ENCODE measurements at places on chromosomes 4 and X.
A peak's percentile ranks its signal among the peaks of the same experiment; 100 is the strongest.

GRCh38 chr4:116358633-116359222, 726.6 kb downstream of the TRAM1L1 start:
- H3K4me1 ChIP-seq, result no peaks in the 10 kb centered on the region
- DNase-seq, result no peak
- no peaks in the 10 kb centered on the region for H3K27me3 ChIP-seq
- no peak overlapping the region for H3K4me3 ChIP-seq

GRCh38 chr4:66266035-66266434, 595.7 kb upstream of the EPHA5 start:
- no peak for DNase-seq
- no peaks in the 10 kb centered on the region for H3K4me1 ChIP-seq
- no peaks in the 10 kb centered on the region for H3K36me3 ChIP-seq
- H3K4me3 ChIP-seq, result no peak overlapping the region
- no peak overlapping the region for H3K27ac ChIP-seq

DNA sequence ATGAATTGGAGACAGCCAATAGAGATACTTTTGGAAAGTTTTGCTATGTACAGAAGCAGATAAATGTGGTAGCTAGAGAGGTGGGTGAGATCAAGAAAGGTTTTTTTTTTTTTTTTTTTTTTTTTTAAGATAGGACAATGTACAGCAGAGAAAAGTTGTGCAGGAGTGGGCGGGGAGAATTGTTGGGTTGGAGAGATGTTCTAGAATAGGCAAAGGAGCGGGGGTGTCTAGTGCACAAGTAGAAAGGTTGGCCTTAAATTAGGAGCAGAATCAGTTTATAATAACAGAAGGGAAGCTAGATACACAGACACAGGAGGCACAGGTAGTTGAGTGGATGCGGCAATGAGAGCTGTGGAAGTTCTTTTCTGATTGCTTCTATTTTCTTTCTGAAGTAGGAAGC, 66.2 kb upstream of the PGK1 start:
- DNase-seq, result no peak
- H3K36me3 ChIP-seq, result no peaks in the 10 kb centered on the region
- H3K4me3 ChIP-seq, result no peak overlapping the region
- no peaks in the 10 kb centered on the region for H3K27me3 ChIP-seq

DNA sequence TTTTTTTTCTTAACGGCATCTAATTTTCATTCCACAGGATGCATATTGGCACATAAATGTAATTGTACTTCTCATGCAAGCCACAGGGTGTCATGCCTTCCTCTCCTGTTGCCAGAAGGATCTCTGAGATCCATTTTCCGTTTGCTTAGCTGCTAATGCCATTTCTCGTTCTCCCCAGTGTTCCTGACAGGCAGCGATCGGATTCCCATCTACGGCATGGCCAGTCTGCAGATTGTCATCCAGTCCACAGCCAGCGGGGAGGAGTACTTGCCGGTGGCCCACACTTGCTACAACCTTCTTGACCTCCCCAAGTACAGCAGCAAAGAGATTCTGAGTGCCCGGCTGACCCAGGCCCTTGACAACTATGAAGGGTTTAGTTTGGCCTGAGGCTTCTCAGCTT, 8.9 kb upstream of the NAP1L5 start:
- peaks cover 38% of the 10 kb centered on the region for H3K36me3 ChIP-seq
- H3K27ac ChIP-seq, result peak overlapping the region; percentile 79
- no peaks in the 10 kb centered on the region for H3K27me3 ChIP-seq
- H3K4me1 ChIP-seq, result peaks cover 3% of the 10 kb centered on the region

GRCh38 chr4:48699475-48699874, 80.6 kb downstream of the FRYL start:
- no peaks in the 10 kb centered on the region for H3K36me3 ChIP-seq
- DNase-seq, result no peak
- peaks cover 10% of the 10 kb centered on the region for H3K4me1 ChIP-seq
- H3K27ac ChIP-seq, result no peak overlapping the region
- H3K27me3 ChIP-seq, result no peaks in the 10 kb centered on the region
- no peak overlapping the region for H3K4me3 ChIP-seq

DNA sequence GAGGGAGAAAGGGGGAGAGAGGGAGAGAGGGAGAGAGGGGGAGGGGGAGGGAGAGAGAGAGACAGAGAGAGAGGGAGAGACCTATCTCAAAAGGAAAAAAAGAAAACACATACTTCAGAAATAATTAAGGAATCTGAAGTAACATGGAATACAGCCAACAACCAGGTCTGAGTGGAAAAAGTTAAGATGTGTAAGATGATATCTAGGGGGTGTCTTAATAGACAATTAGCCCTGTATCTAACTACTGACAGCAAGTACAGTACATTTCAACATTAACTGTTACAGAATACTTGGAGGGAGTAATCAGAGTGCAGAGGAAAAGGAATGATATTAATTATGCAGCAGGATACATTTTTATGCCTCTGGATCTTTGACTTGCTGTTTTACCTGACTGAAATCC, 22.4 kb downstream of the NUP54 start:
- no peaks in the 10 kb centered on the region for H3K4me1 ChIP-seq
- no peaks in the 10 kb centered on the region for H3K27me3 ChIP-seq
- H3K36me3 ChIP-seq, result peaks cover 8% of the 10 kb centered on the region
- H3K27ac ChIP-seq, result no peak overlapping the region
- H3K4me3 ChIP-seq, result no peak overlapping the region

DNA sequence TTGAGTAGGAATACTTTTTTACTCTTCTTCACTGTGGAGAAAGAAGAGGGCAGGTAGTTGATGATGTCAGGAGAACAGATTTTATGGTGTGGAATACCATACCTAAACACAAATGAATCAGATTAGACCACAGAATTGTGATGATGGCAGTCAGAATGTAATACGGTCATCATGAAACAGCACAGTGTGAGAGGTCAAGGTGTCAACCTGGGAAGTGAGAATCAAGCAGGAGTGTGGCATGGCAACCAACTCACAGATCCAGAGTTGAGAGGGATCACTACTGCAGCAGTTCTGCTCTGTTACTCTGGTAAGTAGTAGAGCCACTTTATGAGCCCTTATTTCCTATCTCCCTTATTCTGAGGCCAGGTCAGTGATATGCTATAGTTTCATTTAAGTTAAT, 27.7 kb downstream of the METTL14 start:
- no peak for DNase-seq
- no peaks in the 10 kb centered on the region for H3K27me3 ChIP-seq
- H3K4me1 ChIP-seq, result no peaks in the 10 kb centered on the region
- no peak overlapping the region for H3K27ac ChIP-seq
- H3K36me3 ChIP-seq, result peaks cover 39% of the 10 kb centered on the region

GRCh38 chr4:98827661-98828060, 101.3 kb downstream of the EIF4E start:
- H3K4me1 ChIP-seq, result no peaks in the 10 kb centered on the region
- no peak overlapping the region for H3K27ac ChIP-seq
- no peaks in the 10 kb centered on the region for H3K27me3 ChIP-seq
- DNase-seq, result no peak

GRCh38 chr4:93835929-93836328, 7.4 kb downstream of the ATOH1 start:
- peaks cover 5% of the 10 kb centered on the region for H3K27me3 ChIP-seq
- no peaks in the 10 kb centered on the region for H3K36me3 ChIP-seq
- H3K27ac ChIP-seq, result no peak overlapping the region
- H3K4me3 ChIP-seq, result no peak overlapping the region
- DNase-seq, result no peak

DNA sequence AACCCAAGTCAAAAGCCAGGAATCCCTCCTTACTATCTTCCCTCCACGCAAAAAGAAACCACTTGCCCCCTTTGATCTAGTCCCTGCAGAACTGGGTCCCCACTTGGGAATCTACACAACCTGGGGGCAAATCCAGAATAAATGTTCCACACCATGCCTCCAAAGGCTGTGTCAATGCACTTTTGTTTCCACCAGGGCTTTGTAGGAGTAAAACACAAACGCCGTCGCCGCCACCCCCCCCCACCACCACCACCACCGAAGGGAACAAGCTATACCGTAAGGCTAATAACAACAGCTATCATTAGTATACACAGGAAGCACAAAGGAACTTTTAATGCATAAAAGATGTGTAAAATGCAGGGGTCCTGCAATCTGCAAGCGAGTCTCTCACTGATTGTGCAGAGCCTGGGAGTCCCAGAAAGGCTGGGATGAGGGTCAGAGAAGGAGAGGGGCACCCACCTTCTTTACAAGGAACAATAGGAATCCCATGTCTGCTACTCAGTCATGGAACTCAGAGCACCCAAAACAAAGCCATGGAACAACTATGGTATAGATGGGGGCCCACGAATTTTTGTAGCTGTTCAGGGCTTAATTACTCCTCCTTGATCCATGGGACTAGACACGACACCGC, 13.2 kb downstream of the BCOR start:
- no peaks in the 10 kb centered on the region for H3K27me3 ChIP-seq
- no peak for DNase-seq
- peak overlapping the region; percentile 63 for H3K4me3 ChIP-seq

DNA sequence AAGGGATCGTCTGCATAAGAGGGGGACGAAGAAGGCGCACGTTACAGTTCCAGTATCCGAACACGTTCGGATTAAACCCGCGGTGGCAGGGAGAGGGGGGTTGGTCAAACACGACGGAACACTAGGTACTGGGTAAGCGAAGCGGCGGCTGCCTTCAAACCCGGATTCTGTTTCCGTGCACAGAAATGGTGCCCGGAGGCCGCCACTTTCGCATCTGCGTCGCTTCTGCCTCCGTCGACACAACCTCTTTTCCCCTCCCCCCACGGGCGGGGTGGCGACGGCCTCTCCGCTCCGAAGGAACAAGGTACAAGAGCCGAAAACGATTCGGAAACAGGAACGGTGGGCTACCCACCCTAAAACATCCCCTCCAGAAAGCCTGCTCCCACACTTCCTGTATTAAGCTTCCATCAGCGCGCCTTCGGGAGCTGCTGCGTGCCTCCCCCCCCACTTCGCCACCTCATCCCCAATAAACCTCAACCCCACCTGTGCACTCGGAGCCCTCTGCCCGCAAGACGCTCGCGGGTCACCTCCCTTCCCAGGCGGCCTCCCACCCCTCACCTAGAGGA, 667 bp downstream of the G3BP2 start:
- H3K4me3 ChIP-seq, result peak overlapping the region; percentile 92
- no peaks in the 10 kb centered on the region for H3K36me3 ChIP-seq
- H3K27me3 ChIP-seq, result no peaks in the 10 kb centered on the region

- H3K27ac ChIP-seq, result peak overlapping the region; percentile 70
- H3K27me3 ChIP-seq, result no peaks in the 10 kb centered on the region
- no peaks in the 10 kb centered on the region for H3K4me1 ChIP-seq
- no peak for DNase-seq
Observed at GRCh38 chrX:67544281-67545035, 637 bp downstream of the AR start.

GRCh38 chr4:6953751-6954380, 44.2 kb downstream of the TBC1D14 start:
- H3K36me3 ChIP-seq, result no peaks in the 10 kb centered on the region
- H3K27ac ChIP-seq, result peak overlapping the region; percentile 25
- no peak for DNase-seq
- no peaks in the 10 kb centered on the region for H3K27me3 ChIP-seq
- H3K4me1 ChIP-seq, result no peaks in the 10 kb centered on the region
- peak overlapping the region; percentile 15 for H3K4me3 ChIP-seq

DNA sequence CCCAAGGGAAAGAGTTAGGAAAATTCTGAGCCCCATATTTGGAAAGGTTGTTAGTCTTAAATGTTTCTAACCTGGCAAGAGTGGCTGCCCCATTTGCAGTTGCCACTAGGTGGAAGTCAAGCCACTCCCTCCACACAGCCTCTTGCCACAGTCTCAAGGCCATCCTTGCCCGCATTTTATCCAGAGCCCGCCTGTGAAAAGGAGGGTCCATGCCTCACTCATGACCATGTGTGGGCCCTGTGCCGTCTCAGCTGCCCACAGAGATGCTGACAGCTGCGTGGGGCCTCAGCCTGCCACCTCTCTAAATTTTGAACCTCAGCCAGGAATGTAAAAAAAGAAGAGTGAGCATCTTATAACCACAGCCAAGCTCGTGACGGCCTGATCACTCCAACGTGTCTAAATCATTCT, 201.5 kb upstream of the FAM241A start:
- H3K27ac ChIP-seq, result no peak overlapping the region
- no peaks in the 10 kb centered on the region for H3K36me3 ChIP-seq
- no peaks in the 10 kb centered on the region for H3K27me3 ChIP-seq
- no peak for DNase-seq
- no peaks in the 10 kb centered on the region for H3K4me1 ChIP-seq
- no peak overlapping the region for H3K4me3 ChIP-seq

DNA sequence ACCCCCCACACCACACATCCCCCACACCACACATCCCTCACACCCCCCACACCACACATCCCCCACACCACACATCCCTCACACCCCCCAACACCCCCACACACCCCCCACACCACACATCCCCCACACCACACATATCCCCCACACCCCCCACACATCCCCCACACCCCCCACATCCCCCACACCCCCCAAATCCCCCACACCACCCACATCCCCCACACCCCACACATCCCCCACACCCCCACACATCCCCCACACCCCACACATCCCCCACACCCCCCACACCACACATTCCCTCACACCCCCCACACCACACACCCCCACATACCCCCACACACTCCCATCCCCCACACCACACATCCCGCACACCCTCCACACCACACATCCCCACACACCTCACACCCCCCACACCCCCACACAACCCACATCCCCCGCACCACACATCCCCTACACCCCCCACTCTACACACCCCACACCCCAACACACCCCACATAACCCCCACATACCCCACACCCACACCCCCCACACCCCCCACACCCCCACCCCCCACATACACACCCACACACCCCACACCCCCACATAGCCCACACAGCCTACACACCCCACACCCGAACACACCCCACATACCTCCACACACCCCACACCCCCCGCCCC, 172.9 kb downstream of the DCLK2 start:
- no peak overlapping the region for H3K27ac ChIP-seq
- no peak overlapping the region for H3K4me3 ChIP-seq
- no peaks in the 10 kb centered on the region for H3K4me1 ChIP-seq
- H3K36me3 ChIP-seq, result peaks cover 11% of the 10 kb centered on the region

DNA sequence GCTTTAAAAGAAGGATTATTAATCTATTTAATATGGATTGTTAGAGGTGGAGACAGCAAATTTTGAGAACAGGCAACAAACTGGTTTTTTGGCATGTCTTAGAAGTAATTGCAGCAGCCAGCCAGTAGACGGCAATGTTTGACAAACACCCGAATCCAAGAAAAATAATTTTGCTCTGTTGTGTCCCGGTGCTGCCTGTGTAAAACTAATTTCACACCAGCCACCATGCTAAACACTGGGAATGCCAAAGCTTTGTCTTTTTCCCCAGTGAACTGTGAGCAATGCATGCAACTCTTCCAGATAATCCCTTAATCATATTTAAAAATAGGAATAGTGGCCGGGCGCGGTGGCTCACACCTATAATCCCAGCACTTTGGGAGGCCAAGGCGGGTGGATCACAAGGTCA, 25.9 kb downstream of the SMIM31 start:
- DNase-seq, result no peak
- H3K27ac ChIP-seq, result no peak overlapping the region
- H3K27me3 ChIP-seq, result no peaks in the 10 kb centered on the region
- no peak overlapping the region for H3K4me3 ChIP-seq

DNA sequence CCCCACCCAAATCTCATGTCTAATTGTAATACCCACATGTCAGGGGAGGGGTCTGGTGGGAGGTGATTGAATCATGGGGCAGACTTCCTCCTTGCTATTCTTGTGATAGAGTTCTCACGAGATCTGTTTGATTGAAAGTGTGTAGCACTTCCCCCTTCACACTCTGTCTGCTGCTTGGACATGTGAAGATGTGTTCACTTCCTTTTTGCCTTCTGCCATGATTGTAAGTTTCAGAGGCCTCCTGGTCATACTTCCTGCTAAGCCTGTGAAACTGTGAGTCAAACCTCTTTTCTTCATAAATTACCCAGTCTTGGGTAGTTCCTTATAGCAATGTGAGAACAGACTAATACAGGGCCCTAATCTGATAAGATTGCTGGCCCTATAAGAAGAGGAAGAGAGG, 1514.8 kb downstream of the RPA4 start:
- no peak overlapping the region for H3K27ac ChIP-seq
- H3K36me3 ChIP-seq, result no peaks in the 10 kb centered on the region
- no peaks in the 10 kb centered on the region for H3K27me3 ChIP-seq
- H3K4me3 ChIP-seq, result no peak overlapping the region
- H3K4me1 ChIP-seq, result no peaks in the 10 kb centered on the region

All from ascending aorta (tissue), 2 donors.